Suprapubic skin (tissue), 4 donors: ENCODE measurements at places on chromosomes 16 and 17. TPM values are rescaled to one million over a fixed set of nuclear protein-coding genes. Genes with fewer than 3 reads are reported as not detected.

DNA sequence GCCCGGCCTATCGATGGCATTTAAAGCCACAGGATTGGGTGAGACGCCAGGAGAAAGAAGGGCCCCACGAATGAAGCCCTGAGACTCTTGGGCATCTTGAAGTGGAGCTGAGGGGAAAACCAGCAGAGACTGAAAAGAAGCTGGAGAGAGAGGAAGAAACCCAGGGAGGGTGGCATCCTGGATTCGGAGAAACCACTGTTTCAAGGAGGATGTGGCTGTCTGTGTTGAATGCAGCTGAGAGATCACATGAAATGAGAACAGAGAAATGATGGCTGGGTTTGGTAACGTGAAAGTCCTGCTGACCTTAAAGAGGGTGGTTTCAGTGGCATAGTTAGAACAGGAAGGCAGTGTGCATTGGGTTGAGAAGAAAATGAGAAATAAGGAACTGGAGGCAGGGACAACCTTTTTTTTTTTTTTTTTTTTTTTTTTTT lies 3.8 kb downstream of the TNFSF12 start:
- DNase-seq, result no peak

GRCh38 chr16:46715769-46716305 lies 26.4 kb downstream of the ORC6 start:
- no peak for DNase-seq

GRCh38 chr16:28494121-28494851 lies at the start of gene APOBR:
APOBR (plus strand) TSS chr16:28494643; CDS start chr16:28494682, 39 bp downstream.
- DNase-seq, result no peak

DNA sequence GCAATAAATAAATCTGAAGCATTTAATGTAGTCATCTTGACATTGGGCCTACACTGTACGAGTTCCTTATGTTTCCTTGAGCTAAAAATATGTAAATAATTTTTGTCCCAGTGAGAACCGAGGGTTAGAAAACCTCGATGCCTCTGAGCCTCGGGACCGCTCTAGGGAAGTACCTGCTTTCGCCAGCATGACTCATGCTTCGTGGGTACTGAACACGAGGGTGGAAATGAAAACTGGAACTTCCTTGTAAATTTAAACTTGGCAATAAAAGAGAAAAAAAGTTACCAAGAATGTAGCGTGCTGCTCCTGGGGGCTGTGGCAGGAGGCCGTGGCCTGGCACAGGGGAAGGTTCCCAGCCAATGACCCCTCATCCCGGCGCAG lies 74.1 kb downstream of the SOCS1 start:
- DNase-seq, result no peak

- peak; percentile 79 for DNase-seq
These were observed at the start of gene AKTIP for GRCh38 chr16:53502331-53503269. AKTIP (minus strand) TSS chr16:53503209; CDS start chr16:53500259, 2,950 bp downstream.

- DNase-seq, result peak; percentile 89
These were observed 802 bp upstream of the TOB1 start for GRCh38 chr17:50866950-50867362.

The TP53TG3 gene
- total RNA-seq, result not detected

The VTN gene
- total RNA-seq, result not detected
